ENCODE measurements at places on chromosomes 13 and 19.

DNA sequence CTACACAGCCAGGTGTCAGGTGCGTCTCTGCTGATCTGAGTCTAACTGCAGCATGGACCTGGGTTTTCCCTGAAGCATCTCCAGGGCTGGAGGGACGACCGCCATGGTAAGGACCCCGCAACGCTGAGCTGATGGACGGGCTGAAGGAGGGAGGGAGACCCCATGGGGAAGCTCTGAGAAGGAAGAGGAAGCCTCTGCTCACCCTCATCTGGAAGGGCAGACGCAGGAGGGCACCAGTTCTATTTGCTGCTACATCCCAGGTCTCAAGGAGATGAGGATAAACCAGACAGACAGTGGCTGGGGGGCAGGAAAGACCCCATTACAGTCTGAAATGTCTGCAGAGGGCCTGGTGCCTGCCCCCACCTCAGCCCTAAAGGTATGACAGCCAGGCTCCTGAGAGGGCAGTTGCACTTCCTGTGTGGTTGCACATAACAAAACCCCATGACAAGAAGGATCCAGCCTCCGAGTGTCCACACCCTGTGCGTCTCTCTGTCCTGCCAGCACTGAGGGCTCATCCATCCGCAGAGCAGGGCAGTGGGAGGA is at the start of gene LILRA2:
LILRA2 (plus strand) TSS at position 461 of the 543 bp plus-strand sequence. CDS start 89 bp downstream, outside the sequence.
- no peak for DNase-seq

DNA sequence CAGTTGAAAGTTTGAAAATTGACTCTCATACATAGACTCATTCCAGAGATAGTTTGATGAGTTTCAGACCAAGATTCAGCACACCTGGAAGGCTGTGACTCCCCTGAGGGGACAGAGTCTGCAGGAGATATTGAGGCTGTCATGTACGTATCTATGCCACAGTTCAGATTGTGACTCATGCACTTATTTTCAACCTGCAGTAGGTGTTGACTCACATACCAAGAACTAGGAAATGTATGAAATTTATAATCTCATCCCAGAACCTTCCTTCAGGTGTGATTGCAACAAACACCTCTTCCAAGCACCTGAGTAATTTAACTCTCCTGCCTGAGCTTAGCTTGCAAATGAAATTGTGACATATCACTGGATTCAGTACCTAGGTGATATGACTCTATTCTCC is 64.4 kb upstream of the ZNF43 start:
- DNase-seq, result no peak

- no peak for DNase-seq
These were observed 8.7 kb upstream of the GALP start for GRCh38 chr19:56167064-56167578.

DNA sequence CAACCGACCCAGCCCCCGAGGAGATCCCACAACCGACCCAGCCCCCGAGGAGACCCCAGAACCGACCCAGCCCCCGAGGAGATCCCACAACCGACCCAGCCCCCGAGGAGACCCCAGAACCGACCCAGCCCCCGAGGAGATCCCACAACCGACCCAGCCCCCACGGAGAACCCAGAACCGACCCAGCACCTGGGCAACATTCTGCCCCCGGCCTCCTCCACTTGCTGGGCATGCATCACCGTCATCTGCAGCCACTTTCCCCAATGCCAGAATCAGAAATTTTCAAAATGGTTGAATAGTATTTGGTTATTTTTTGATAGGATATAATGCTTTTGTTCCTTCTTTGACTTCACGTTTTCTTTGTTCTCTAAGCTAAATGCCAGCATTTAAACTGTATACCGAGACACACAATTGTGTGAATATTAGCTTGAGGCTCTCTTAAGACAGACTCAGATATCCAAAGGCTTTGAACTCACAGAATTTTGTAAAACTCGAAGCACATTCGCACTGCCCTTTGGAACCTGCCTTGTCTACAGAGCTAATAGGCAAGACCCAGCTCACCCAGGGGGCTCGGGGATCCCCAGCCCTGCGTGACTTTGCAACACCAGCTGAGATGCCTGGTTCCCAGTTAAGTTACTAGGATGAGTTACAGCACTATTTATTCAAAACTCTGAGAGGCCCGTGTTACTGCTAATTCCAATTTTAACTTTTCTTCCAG is 15.5 kb upstream of the RASA3 start:
- no peak for DNase-seq

DNA sequence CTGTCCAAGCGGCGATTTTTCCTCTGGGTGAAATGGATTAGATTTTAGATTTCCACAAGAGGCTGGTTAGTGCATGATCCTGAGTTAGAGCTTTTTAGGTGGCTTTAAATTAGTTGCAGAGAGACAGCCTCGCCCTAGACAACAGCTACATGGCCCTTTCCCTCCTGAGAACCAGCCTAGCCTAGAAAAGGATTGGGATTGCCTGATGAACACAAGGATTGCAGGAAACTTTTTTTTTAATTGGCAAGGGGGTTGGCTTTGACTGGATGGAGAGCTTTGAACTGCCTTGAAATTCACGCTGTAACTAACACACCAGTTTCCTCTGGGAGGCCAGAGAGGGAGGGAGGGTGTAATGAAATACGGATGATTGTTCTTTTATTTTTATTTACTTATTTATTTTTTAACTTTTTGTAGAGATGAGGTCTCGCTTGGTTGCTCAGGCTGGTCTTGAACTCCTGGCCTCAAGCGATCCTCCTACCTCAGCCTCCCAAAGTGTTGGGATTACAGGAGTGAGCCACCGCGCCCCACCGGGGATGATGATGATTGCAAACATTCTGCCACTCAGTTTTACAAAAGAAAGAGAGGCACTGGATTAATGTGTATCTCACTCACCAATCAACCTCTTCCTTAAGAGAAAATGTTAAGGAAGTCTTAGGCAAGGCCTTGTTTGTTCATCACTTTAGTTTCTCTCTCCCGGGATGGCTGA is 1.9 kb downstream of the LDLR start:
- DNase-seq, result no peak

DNA sequence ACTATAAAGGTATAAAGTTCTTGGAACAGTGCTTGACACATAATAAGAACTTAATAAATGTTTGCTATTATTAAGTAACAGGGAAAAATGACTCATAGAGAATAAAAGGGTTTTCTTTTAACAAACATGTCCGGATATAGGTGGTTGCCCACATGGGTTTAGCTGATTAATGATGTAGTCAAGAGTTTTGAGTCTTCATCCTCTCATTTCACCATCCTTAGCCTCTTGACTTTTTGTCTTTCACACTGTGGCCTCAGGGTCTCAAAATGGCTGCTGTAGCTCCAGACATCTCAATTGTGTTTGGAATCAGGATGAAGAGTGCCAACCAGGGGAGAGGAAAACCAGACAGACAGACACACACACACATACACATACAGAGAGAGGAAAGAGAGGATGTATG is 97.9 kb downstream of the HSPH1 start:
- no peak for DNase-seq

- DNase-seq, result no peak
These were observed 142.7 kb upstream of the TUBA3C start for GRCh38 chr13:19324325-19324724.

DNA sequence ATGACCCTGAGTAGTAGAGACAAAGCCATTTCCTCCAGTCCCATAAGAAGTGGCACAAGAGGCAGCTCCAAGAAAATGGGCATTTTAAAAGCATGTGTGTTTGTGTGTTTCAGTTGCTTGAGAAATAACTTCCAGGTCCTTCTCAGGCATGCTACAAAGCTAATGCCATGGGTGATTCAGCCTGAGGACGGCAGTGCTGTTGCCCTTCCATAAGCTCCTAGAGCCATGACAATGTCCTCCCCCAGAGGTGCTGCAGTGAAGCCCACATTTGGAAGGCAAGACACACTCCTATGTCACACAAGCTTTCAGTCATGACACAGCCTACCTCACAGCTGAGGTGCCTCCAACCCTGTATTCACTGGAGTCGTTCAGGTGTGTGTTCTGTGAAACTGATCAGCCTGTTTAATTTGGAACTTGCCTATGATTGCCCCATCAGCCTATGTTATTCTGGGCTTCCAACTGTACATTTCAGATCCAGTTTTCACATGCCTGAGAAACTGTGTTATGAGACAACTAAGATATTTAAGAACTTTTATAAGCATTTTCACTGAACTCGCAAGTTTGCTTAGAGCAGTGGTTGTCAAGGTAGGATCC is 213.6 kb downstream of the FOXO1 start:
- no peak for DNase-seq

- DNase-seq, result no peak
These were observed 16.2 kb downstream of the CCDC97 start for GRCh38 chr19:41325947-41326706.

GRCh38 chr13:76709851-76710250 is 176.4 kb downstream of the KCTD12 start:
- no peak for DNase-seq

- no peak for DNase-seq
These were observed 639.0 kb upstream of the ATXN8OS start for GRCh38 chr13:69468624-69469023.

- no peak for DNase-seq
These were observed 577.4 kb downstream of the TBC1D4 start for GRCh38 chr13:74904556-74904955.

DNA sequence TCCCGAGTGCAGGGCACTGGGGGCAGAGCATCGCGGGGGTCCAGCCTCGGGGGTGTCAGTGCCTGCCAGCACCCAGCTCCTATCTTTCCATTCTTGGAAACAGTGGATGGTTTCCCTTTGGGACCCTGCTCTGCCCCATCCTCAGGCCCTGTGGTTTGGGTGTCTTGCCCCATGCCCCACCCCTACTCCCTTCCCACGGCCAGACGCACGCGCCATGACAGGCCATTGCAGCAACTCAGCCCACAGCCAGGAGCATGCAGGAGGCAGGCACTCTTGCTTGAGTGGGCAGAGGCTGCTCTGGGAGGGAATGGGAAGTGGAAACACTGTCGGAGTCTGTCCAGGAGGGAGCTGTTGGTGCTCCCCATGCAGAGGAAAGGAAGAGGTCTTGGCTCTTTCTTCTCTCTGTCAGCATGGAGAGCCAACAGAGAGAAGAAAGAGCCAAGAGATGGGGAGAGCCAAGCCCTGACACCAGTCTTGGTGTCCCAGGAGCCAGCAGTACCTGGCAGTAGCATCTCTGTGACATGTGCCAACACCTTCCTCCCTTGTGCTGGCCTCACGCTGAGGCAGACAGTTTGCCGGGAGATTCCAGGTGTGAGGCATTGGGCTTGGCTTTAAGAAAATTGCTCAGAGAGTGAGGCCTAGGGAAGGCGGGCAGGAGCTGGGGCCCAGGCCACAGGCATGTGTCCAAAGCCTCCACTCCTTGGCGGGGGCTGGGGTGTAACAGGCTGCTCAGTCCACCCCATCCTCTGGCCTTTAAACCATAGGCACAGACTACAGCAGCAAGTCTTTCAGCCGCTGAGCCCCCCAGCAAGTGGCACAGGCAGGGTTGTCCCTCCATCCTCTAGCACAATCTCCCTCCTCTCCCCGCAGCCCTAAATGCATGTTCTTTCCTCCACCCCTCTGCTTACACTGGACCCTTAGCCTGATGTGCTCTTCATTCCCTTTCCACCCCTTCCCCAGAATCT is 86.7 kb upstream of the UQCRFS1 start:
- DNase-seq, result no peak

DNA sequence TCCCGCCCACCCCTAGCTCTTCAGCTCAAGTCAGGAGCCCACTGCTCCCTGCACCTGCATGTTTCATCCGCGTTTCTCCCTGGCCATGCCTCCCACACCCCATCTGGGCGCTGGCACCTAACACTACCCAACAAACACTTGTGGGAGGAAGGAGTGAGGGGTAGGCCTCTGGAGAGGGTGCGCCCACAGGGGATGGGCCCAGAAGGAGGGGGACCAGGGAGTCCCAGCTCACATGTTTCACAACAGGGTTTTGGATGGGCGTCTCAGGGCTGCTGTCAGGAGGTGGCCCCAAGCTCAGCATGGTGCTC is 12.1 kb upstream of the TMEM86B start:
- no peak for DNase-seq

- DNase-seq, result no peak
These were observed 11.1 kb upstream of the ATP12A start for GRCh38 chr13:24668955-24669582.

- no peak for DNase-seq
These were observed 274.5 kb downstream of the LMO7 start for GRCh38 chr13:75910591-75910990.

- no peak for DNase-seq
These were observed 59.8 kb upstream of the MED4 start for GRCh38 chr13:48154671-48155070.

DNA sequence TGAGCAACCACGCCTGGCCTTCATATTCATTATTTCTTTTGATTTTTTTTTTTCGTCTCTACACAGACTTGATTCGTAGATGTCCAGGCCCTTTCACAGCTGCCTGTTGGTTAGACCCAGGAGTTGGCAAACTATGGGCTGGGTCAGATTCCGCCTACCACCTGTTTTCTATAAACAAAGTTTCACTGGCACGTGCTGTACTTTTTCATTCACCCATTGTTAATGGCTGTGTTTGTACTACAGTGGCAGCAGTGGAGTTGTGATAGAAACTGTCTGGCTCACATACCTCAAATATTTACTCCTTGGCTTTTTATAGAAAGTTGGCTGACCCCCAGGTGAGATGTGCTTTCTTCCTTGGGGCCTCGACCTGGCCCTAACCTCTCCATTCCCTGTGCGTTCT is 72.9 kb upstream of the TEX29 start:
- no peak for DNase-seq

DNA sequence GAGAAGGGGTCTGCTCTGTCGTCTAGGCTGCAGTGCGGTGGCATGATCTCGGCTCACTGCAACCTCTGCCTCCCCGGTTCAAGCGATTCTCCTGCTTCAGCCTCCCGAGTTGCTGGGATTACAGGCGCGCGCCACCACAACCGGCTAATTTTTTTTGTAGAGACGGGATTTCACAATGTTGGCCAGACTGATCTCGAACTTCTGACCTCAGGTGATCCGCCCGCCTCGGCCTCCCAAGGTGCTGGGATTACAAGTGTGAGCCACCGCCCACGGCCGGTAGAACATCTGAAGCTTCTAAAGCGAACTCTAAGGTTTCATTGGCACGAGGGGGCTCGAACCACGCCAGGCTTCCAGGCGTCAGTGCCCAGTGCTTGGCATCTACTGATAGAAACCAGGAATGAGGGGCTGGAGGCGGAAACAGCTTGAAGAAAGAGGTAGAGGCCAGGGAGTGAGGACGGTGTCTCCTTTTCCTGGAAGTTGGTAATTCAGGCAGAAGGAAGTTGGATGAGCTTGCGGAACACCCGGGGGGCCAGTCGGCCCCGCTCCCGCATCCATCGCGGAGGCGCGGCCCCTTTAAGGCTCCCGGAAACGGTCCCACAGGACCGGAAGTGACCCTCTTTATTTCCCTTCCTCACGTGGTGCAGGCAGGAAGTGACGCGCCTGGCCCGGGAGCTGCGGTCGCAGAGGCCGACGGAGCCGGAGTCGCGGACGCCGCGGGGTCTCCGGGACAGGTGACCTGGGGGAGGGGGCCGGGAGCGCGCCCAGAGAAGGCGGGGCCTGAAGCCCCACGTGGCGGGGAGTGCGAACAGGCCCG is at the start of gene CCDC9:
CCDC9 (plus strand) TSS at position 647 of the 814 bp plus-strand sequence. CDS start 1,876 bp downstream, outside the sequence.
- DNase-seq, result no peak
